Stimulated activated memory B cell treated with anti-CD40 and anti-IgM and Interleukin-4, amounts not matched to agents 10 μg/mL and 1 μg/mL and 100 μg/mL, for 72 hours (primary cell): ENCODE measurements at places on chromosomes 2 and 18.

- no peak for ATAC-seq
These were observed 40.6 kb upstream of the TMEM247 start for GRCh38 chr2:46438794-46439193.

- no peak for ATAC-seq
These were observed 263.7 kb upstream of the SPOPL start for GRCh38 chr2:138237667-138238384.

- no peak for ATAC-seq
These were observed 69.0 kb upstream of the DSG1 start for GRCh38 chr18:31248783-31249521.

- no peak for ATAC-seq
These were observed 771.7 kb upstream of the SALL3 start for GRCh38 chr18:78207942-78208341.

DNA sequence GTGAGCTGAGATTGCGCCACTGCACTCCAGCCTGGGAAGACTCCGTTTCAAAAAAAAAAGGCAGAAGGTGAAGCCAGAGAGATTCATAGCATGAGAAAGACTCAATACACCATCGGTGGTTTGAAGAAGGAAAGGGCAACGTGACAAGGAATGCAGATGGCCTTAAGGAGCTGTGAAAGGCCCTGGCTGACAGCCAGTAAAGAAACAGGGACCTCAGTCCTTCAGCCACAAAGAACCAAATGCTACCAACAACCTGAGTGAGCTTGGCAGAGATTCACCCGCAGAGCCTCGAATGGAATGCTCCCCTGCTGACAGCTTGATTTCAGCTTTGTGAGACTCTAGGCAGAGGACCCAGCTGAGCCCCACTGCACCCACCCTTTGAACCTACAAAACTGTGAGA lies 154.9 kb upstream of the NDUFV2 start:
- ATAC-seq, result no peak

DNA sequence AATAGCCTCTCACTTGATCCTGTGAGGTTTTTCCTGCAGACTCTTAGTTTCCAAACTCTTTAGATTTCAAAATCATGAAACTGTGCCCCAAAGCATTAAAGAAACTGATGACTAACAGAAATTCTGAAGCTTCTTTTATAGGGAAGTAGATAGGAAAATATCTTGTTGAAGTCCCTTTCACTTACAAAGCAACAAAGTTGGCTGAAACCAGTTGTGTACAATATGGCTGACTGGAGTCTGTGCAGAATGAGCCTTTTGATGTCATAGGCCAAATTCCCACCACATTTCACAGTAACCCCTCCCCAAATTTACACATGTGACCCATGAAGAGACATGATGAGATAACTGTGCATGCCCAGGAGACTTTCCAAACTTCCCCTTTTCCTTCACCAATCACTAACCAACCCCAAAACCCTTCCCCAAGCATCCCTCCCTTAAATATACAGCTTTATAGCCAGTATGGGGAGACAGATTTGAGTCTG lies 61.7 kb upstream of the NCK2 start:
- no peak for ATAC-seq

DNA sequence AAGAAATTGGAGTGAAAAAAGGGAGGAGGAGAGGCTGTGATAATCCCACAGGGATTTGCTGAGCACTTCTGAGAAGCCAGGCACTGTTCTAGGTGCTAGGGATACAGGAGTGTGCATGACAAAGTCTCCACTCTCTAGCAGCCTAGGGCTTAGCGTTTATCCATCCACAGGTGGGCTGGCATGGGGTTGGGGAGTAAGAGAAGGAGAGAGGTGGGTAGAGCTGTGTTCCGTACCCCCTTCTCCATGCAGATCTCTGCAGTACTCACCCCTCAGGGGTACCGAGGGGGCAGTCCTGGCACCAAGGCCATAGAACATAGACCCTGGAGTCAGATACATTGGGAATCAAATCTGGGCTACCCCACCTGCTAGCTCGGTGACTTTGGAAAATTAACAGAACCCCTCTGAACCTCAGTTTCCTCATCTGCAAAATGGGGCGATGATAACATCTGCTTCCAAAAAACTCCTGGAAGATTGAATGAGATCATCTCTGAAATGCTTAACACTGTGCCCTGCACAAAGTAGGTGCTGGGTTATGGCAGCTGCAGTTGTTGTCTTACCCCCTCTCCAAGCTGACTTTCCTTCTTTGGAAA lies 18.6 kb downstream of the FOSL2 start:
- ATAC-seq, result no peak

GRCh38 chr18:27062802-27063201 lies 122.3 kb downstream of the CHST9 start:
- ATAC-seq, result no peak

- no peak for ATAC-seq
These were observed 19.1 kb downstream of the RAMP1 start for GRCh38 chr2:237878321-237879057.

- no peak for ATAC-seq
These were observed 182.3 kb downstream of the FAM210A start for GRCh38 chr18:13543811-13544732.

- ATAC-seq, result no peak
These were observed 537.3 kb downstream of the ERBB4 start for GRCh38 chr2:212001325-212001724.

DNA sequence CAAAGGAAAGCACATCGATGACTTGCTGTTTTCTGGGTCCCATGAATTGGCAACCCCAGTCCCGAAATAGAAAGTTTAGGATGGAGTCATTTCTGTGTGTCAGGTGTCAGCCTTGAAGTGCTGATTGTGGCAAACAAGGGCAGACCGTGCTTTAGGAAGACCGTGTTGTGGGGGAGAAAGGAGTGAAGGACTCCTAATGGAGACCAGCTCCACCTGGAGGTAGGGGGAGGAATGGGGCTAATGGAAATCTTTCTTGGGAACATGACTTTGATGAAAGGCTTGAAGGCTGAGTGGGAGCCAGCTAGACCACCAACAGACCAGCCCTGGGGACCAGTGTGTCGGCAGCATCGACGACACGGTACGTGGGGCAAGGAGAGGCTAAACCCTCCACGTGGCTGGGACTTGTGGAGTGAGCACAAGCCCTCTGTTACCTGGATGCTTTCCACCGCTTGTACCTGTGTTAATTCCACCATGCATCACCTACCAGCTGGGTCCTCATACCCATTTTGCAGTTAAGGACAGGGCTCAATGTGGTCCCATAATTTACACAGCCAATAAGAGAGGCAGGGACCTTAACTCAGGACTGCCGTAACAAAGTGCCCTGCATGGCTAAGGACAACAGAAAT lies 104.2 kb downstream of the SH3BP4 start:
- ATAC-seq, result no peak

DNA sequence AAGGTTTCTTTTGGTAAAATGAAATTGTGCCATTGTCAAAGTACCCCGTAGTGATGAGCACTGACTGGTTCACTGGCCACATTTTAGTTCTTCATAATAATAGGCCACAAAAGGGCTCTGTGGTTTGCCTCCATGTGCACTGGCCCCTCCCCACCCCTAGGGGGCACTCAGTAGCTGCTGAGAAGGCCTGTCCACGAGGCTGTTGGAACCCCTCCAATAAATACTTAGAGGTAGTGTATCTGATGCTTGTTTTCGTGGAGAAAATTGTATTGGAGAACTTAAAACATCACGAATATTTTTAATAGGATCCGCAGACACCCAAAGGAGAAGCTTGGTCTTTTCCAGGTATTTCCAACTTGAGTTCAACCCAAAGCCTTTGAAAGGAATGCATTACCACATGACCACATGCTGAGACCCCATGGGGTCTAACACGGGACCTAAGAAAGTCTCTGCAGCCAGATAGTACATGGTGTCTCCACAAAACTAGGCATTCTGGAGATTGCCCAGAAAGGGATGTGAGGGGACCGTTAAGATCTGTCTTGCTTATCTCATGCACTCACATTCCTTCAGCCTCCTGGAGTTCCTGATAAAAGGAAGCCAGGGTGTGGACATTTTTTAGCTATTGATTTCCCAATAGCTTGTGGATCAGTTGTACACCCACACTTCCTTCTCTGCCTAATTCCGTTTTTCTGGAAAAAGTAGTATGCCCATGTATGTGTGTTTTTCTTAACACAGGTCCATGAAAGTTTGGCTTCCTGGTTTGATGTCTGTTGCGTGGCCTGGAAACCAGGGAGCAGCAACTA lies 28.5 kb upstream of the NOSTRIN start:
- no peak for ATAC-seq

GRCh38 chr2:165425556-165425955 lies 43.9 kb upstream of the CSRNP3 start:
- no peak for ATAC-seq

DNA sequence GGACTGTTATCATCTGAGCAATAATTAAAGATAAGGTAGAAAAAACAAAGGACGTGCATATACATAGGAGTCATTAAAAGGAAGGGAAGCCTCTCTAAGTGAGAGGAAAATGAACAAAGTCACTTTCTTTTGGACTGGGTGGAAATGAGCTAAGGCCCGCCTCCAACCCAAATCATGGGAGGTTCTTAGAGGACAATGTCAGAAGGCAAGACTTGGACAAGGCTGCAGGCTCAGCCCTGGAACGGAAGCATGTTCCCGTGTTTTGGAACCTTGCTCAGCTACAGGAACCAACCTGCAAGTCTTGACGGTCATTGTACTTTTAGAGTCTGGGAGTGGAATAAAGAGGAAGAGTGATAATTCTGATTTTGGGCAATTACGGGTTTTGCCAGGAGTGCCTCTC lies 59.4 kb upstream of the EPB41L3 start:
- no peak for ATAC-seq

GRCh38 chr18:9705183-9705829 lies 2.8 kb upstream of the RAB31 start:
- ATAC-seq, result no peak

- ATAC-seq, result no peak
These were observed 127.0 kb downstream of the CELF4 start for GRCh38 chr18:37438417-37439180.

GRCh38 chr2:174059178-174059883 lies 94.2 kb upstream of the SP3 start:
- peak; percentile 56 for ATAC-seq

DNA sequence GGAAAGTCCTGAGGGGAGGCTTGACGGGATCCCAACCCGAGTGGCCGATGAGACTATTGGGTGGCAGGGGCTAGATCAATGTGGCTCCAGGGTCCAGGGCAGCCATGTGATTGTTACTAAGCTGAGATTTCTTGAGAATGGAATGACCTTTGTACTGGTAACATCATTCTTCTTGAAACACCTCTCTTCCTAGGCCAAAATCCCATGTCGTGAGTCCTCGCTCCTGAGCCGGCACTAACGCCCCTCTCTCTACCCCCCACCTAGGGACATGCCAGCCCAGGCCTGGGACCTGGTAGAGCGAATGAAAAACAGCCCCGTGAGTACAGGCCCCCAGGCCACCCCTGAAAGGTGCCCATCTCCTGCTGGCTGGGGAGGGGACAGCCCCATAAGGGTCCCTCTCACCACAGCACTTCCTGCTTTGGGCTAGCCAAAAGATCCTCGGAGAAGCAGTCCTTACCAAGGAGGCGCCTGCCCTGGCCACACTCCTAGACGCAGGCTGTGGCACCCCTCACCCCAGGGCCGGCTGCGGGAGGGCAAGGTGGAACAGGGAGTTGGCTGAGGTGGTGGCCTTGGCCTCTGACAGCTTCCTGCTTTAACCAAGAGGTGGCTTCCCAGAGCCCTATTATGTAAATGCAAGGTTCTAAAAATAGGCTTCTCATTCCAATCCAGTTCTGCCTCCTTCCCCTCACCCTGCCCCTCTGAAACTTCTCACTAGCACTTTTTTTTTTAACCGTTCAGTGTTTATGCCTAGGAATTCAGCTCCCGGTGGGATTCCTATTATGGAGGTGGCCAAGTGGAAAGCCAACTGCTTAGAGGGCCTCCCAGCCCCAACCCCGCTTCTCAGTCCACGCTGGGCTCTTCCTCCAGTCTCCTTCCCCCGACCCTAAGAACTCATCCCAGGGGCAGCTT lies 126.6 kb upstream of the PPP1CB start:
- ATAC-seq, result peak; percentile 89

DNA sequence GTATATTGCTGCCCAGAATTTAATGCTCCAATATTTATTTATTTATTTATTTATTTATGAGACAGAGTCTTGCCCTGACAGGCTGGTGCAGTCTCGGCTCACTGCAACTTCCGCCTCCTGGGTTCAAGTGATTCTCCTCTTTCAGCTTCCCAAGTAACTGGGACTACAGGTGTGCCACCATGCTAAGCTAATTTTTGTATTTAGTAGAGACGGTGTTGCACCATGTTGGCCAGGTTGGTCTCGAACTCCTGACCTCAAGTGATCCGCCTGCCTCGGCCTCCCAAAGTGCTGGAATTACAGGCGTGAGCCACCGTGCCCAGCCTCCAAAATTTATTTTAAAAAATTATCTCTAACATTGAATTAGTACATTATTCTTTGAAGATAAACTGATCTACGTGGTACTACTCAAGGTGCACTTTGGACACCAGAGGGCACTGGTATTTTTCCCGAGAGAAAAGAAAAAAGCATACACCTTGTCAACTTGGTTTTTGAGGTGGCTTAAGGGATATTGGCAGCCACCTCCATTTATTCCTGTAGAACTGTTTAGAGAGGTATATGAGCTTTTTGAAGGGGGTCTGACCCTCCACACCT lies 1.4 kb upstream of the IDH1 start:
- no peak for ATAC-seq

GRCh38 chr2:60439219-60439974 lies 114.1 kb downstream of the BCL11A start:
- peak; percentile 97 for ATAC-seq

GRCh38 chr2:173874894-173875237 lies 90.3 kb downstream of the SP3 start:
- peak; percentile 99 for ATAC-seq

- ATAC-seq, result no peak
These were observed 210.3 kb downstream of the CYP26B1 start for GRCh38 chr2:71937396-71937795.

- no peak for ATAC-seq
These were observed 12.6 kb upstream of the TMEM214 start for GRCh38 chr2:27019931-27020855.

GRCh38 chr18:58541789-58542425 lies 87.0 kb downstream of the ALPK2 start:
- ATAC-seq, result peak; percentile 65
